ENCODE measurements at places on chromosomes 5 and 9.

DNA sequence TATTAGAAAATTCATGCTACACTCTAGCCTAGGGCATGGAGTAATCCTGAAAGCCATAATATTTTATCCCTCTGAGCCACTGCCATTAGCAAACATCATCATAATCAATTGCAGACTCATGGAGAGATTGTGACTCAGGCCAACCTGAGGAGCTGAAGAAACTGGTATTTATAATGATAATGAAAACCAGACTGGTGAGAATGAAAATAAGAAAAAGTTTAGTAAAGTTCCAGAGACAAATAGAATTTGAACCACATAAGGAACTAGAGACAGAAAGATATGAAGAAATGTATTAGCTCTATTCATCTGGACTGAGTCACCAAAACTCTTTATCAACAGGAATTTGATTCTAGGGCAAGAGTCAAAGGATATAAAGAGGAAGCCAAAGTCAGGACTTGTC, 158.7 kb downstream of the DRD1 start:
- DNase-seq, result no peak

DNA sequence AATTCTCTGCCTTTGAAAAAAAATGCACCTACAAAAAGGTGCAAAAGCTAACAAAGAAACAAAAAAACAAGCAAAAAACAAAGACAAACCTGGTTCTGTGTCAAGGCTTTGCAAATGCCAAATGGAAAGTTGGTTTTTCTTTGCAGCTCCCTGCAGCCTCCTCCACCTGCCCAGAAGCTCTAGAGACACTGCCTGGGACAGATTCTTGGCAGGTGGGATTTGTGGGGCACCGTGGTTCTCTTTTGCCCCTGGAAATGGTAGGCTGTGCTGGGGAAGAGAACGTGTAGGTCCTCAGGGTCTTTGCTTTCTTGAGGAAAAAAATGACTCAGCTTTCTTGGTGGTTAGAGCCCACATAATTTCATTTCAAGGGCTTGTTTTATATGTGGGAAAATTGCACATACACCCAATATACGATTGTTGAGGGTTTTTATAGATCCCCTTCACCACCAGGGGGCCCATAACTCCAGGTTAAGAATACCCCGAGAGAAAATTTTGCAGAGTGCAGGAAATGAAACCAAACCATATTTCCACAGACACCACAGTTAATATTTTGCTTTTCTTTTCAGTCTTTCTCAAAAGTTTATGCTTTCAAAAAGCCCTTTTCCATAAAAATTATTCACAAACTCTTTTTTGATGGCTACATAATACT, 58.7 kb downstream of the NXNL2 start:
- DNase-seq, result peak; percentile 4

DNA sequence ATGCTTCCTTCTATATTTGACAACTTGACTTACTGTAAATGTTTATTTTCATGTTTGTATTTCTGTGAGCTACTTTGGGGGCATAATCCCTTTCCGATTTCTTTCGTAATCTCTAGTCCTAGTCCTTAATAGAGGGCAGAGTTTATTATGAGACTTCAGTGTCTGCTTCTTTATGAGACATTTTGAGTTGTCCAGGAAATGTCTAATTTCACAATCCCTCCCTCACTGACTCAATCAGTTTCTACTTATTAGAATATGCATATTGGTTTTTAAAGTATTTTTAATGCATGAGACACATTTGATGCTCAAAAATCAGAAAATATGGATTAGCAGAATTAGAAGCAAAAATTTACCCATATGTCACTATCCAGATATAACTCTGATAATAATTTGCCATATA, 160.9 kb downstream of the FOCAD start:
- no peak for DNase-seq

GRCh38 chr5:171055875-171056454, 194.1 kb downstream of the RANBP17 start:
- no peak for DNase-seq

GRCh38 chr5:116440457-116441001, 134.1 kb downstream of the SEMA6A start:
- DNase-seq, result peak; percentile 56

- no peak for DNase-seq
Measured at GRCh38 chr5:33837301-33837700, 54.5 kb downstream of the ADAMTS12 start.

GRCh38 chr9:93080406-93080805, 15.6 kb upstream of the CARD19 start:
- DNase-seq, result no peak

DNA sequence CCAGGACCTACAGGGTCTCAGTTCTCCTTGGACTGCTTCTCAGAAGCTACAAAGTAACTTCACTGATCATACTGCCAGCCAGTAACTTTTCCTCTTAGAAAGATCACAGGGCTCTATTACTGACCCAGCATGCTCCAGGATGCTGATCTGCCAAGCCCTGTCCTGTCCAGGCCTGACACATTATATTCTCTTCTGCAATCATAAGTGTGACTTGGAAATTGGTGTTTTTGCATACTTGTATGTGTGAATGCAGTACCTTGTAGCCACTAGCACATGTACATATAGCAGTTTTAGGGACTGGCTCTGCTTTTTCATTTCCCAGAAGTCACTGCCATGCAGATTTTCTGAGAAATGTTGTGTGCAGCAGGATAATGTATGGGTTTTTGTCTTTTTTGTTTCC, 40.1 kb upstream of the CCNH start:
- DNase-seq, result no peak

- no peak for DNase-seq
Measured at GRCh38 chr5:141973871-141974595, 5.1 kb downstream of the RNF14 start.

- DNase-seq, result no peak
Measured at GRCh38 chr5:64040490-64040889, 78.2 kb upstream of the HTR1A start.

GRCh38 chr9:123440256-123440655, 84.3 kb downstream of the CRB2 start:
- DNase-seq, result no peak

- DNase-seq, result no peak
Measured at GRCh38 chr5:466661-467310, 23.8 kb downstream of the EXOC3 start.

- DNase-seq, result no peak
Measured at GRCh38 chr5:137819766-137820165, 47.9 kb upstream of the MYOT start.

DNA sequence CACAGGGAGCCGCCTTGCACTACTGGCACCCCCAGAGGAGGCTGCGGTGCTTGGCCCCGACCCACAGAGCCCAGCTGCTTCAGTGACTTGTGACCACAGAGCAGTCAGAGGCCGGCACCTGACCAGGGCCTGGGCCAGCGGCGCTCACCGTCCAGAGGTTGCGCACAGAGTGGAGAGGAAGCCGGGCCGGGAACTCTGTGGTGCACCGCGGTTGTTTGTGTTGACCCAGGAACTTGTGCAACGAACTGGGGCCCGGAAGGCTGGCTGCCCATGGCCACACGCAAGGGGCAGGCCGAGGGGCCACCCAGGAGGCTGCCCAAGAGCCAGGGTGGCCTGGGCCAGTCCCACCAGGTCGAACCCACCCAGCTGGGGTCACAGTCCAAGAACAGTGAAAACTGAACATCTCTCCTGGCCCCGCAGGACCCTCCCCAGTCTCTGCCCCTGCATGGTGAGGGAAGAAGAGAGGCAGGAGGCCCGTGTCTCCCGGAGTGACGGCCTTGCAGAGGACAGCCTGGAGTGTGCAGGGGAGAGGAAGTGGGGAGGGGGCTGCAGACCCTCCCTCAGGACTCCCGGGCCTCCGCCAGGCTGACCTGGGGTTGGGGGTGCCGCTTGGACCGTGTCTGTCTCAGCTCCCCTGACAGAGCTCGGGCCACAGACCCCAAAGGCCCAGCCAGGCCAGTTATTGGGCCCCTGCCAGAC, 42.8 kb upstream of the EGFL7 start:
- no peak for DNase-seq

DNA sequence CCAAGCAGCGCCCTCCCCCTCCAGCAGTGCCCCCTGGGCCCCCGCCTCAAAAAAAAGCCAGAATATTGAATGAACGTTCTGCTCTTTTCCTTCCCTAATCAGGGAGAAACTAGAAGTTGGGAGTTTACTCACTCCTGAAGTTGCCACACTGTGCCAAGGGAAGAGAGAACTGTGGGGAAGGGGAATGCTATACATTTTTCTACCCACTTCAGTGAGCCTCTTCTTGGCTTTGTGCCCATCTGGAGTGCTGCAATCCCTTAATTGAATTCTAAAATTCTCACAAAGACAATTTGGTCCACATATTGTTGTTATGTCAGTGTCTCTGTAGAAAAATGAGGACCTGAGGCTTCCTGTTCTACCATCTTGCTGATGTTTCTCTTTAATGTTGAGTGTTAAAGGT, 443.7 kb downstream of the DIRAS2 start:
- DNase-seq, result no peak

DNA sequence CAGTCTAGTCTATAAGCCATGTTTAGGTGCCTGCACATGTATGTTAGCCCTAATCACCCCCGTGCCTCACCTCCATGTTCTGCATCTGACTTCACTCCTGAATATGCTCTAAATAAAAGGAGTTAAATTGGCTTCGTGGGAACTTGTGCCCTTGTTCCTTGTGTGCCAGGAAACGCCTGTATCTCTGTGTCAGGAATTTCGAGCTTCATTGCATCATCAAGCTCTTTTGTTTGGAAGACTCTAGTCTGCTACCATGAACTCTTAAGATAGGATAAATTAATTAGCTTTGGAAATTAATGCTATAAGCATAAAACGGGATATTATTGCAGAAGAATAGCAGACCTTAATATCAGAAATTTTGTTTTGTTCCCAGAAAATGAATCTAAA, 99.2 kb downstream of the ADCY2 start:
- no peak for DNase-seq

- DNase-seq, result no peak
Measured at GRCh38 chr9:137009938-137010732, 13.8 kb upstream of the CLIC3 start.

DNA sequence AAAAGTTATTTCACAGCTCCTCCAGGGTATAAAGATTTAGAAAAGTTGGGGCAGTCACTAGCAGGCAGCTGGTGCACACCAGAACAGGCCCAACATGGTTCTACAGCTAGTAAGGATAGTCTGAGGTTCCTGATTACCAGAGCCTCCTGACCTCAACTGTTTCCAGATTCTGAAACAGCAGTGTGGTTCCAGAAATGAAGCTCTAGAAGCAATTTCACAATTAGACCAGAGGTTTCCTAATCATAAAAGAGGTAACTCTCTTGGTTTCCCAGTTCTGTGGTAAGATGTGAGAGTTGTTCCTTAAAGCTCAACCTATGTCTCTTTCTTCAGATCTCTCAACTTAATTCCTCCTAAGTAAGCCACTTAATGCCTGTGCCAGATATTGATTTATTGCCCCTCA, 11.9 kb downstream of the AGTPBP1 start:
- no peak for DNase-seq

GRCh38 chr5:139636975-139637408, 11.2 kb upstream of the CXXC5 start:
- DNase-seq, result no peak

DNA sequence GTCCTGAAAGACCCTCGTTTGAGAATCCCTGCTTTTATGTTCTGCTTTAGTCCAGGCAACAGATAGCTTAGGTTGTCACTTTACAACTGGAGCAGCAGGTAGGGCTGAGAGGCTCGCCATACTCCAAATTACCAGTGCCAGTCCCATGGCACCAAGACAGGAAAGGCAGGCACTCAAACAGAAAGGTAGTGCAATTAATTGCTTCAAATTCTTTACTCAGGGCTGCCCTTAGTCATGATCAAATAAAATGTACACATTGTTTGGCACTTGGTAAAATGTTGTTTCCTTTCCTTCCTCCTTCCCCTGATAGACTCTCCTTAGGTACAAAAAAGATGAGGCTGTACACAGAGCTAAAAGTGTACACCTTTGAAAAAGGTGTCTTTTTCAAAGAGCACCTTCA, 115.8 kb upstream of the CCDC152 start:
- DNase-seq, result no peak

- DNase-seq, result no peak
Measured at GRCh38 chr5:168728546-168729211, 149.5 kb upstream of the PANK3 start.

GRCh38 chr5:181223729-181224389, 778 bp downstream of the TRIM41 start:
- DNase-seq, result no peak

DNA sequence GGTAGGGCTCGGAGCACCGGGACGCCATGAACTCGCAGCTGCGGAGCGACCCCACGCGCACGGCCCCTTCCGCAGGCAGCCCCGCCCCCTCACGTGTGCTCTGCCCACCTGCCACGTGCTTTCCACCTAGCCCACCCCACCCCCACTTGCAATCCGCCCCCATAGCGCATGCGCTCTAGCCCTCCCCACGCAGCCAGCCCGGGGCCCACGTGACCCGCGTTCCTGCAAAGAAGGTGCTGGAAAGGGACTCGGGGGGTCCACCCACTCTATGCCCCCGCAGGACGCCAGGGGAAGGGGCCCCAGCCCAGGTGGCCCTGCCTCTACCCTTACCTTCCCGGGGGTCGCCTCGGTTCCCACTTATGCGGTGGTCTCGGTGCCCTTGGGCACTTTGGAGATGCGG, at the start of gene SOHLH1:
TSS of gene SOHLH1 (minus strand) at position 42 of the 400 bp plus-strand sequence. CDS start at position 28, 14 bp downstream.
- no peak for DNase-seq

DNA sequence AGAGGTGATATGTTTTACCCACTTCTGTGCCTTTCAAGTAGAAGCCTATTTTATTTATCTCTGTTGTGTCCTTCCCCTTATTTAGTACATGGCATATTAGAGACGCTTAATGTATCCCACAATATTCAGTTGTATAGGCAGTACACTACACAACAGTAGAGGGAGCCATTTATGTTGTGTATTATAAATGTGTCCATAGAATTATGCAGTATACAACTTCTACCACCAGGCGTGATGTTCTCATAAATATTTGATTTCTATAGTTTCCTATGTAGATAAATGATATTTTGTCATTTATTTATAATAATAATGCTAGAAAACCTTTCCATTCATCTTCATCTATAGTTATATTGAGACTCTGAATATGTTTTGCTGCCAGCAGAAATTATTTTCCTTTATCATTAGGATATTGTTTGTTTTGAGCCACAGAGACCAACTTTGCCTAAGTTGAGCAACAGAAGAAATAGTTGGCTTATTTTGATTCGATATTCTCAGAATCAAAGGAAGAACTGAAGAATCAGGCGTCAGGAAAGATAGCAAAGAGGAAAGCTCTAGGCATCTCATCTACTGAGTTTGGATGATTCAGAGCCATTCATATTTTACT, 81.7 kb downstream of the ADAMTS19 start:
- no peak for DNase-seq

DNA sequence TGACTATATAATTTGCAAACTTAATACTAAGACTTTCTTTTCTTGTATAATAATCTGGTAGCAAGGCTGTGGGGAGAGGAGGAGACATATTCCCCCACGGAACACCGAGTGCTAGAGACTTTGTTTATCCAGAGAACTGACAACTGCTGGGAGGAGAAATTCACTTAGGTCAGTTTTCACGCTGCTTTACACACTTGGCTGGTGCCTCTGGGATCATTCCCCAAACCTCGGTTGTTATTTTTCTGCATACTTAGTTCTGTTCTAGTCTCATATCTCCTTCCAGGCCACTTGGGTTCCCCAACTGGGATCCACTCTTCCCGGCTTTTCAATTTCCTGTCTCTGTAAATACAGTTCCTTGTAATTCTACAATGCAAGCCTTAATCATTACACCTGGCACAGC, 238.2 kb upstream of the ADAMTS16 start:
- no peak for DNase-seq

All from NCI-H1092 treated with DMSO at 0.1 percent for 48 hours (cell line).